ENCODE measurements at places on chromosomes 4 and X. TPM values are rescaled to one million over a fixed set of nuclear protein-coding genes. Genes with fewer than 3 reads are reported as not detected.

GRCh38 chr4:11455201-11455835, 26.6 kb upstream of the HS3ST1 start:
- DNase-seq, result no peak

- DNase-seq, result no peak
These were observed at the start of gene NR0B1 for GRCh38 chrX:30309139-30309571. Gene NR0B1, minus strand, starts transcription at chrX:30309390. Its CDS starts 27 bp downstream, at chrX:30309363.

DNA sequence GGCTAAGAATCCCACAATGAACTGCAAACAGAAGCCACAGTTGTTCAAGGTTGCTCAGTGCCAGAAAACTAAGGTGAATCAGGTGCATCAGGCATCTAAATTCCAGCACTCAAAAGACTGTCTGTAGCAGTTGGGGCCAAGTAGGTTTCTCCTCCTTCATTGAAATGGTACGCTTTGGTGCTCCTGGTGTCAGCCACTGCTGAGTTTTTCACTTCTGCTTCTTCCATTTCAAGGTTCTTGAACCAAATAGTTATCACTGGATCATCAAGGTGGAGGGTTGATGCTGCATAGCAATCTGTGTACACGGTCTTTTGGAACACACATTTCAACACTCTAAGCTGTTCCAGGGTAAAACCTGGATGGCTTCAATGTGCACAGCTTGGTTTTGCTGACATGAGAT, 74.4 kb downstream of the TMA16 start:
- DNase-seq, result no peak

DNA sequence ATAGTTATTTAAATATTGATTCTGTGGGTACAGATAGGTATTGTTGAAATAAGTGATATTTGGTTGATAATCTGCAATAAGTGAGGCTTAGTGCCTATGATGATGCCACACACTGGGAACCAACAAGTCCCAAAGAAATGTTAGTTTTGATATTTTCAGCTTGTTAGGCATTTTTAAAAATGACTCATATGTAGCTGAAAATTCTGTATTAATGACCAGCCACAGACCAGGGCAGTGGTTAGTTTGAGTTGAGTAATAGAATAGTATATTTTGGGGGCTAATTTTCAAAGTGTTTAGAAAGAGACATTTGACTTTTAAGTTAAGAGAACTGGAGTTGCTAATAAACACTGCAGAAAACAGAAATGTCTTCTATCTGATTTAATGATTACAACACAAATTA, 9.4 kb downstream of the INTU start:
- no peak for DNase-seq

DNA sequence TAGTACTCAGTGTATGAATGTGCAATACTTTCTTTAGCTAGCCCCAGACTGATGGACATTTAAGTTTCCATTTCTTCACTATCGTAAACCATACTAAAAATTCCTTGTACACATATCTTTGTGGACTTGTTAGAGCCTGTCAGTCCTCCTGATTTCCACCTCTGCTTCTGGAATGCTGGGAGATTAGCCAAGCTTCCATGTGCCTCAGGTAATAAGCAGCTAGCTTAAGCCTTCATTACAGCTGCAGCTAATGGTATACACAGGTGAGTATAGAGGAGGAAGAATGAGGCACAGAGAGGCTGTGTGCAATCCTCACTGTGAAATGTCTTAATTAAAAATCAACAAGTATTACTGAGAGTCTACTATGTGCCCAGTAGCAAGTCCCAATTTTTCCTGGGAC, 9.8 kb downstream of the SMIM9 start:
- DNase-seq, result no peak

GRCh38 chrX:37627602-37628001, 56.1 kb downstream of the LANCL3 start:
- no peak for DNase-seq

GRCh38 chr4:6692806-6693205, 872 bp upstream of the S100P start:
- no peak for DNase-seq

GRCh38 chr4:1683261-1683735, 815 bp downstream of the FAM53A start:
- DNase-seq, result no peak

DNA sequence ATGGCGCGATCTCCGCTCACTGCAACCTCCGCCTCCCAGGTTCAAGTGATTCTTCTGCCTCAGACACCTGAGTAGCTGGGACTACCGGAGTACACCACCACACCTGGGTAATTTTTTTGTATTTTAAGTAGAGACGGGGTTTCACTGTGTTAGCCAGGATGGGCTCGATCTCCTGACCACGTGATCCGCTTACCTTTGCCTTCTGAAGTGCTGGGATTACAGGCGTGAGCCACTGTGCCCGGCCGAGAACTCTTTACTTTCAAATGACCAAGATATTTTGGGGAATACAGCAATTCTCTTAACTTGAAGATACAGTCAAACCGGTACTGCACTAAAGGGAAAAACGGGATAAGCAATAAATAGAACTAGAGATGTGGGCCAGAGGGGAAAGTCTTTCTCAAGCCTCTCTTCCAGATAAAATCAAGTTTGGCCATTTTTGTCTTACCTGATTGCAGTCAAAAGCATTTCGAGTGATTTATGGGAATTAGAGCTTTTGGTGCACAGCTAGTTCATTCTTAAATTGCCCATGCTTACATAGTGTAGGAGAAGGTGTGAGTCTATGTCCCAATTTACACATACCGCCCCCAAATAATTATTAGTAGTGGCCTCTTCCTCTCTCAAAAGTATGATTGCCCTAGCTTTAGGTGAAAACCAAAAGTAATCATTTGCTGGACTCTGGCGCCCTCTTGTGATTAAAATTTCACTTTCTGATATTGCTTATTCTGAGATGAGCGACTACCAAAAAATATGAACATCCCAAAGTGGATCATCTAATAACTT, 53.2 kb upstream of the ABCG2 start:
- no peak for DNase-seq

GRCh38 chr4:161285461-161285860, 878.3 kb downstream of the FSTL5 start:
- no peak for DNase-seq

DNA sequence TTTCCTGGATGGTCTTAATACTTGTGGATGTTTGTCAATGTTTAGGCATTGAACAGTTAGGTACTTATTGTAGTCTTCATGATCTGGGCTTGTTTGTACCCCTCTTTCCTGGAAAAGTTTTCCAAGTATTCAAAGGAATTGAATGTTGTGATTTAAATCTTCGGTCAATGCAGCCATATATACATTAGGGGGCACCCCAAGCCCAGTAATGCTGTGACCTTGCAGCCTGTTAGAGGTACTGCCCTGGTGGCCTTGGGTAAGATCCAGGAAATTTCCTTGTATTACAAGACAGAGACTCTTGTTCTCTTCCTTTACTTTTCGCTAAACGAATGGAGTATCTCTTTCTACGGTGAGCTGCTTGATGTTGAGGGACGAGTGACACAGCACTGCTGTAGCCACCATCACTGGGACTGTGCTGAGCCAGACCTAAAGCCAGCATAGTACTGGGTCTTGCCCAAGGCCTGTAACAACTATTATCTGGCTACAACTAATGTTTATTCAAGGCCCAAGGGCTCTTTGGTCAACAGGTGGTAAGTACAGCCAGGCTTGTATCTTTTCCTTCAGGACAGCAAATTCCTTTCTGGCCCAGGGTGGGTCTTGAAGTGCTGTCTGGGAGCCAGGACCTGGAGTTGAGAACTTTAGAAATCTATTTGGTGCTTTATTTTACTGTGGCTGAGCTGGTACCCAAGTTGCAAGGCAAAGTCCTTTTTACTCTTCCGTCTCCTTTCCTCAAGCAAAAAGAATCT, 118.3 kb upstream of the ATOH1 start:
- no peak for DNase-seq

GRCh38 chrX:10795721-10796120, 175.3 kb upstream of the MID1 start:
- no peak for DNase-seq

GRCh38 chr4:67721770-67722597, 21.0 kb upstream of the UBA6 start:
- DNase-seq, result no peak

GRCh38 chr4:123096038-123096437, 173.6 kb upstream of the NUDT6 start:
- DNase-seq, result no peak

DNA sequence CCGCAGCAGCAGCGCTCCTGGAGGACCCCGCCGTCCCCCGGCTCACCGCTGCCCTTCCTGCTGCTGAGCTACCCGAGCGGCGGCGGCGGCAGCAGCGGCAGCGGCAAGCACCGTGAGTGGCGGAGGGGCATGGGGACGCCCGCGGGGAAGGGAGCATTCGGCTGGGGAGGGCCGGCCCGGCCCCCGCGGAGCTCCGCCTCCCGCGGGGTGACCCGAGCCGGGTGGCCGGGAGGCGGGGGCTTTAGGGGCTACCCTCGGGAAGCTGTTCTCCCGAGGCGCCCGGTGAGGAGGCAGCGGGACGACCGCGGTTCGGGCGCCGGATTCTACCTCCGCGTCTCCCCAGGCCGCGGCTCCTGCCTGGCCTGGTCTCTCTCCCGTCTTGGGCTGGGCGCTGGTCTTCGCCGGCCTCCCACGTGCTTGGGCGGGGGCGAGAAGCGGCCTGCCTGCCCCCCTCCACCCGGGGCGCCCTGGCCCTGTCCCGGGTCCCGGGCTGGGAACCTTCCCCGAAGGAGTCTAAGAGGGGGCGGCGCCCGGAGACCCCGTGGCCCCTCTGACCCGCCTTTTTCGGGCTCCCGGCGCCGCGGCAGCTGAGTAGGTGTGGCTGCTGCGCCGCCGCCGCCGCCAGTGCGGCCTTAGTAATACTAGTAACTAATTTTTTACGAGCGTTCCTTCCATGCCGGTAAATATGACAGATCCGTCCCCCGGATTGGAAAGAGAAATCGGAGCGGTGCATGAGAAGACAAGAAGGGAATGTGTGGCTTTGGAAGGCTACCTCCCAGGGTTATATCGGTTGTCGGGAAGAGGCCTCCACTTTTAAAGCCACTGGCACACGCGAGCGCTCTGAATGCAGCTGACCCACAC, 16.4 kb upstream of the RUFY3 start:
- peak; percentile 85 for DNase-seq

- DNase-seq, result peak; percentile 42
These were observed 1.9 kb upstream of the DUSP9 start for GRCh38 chrX:153645151-153645550.

GRCh38 chr4:148141501-148141900, 300.7 kb downstream of the NR3C2 start:
- no peak for DNase-seq

GRCh38 chr4:139131209-139131870, 45.7 kb downstream of the ELF2 start:
- DNase-seq, result no peak

DNA sequence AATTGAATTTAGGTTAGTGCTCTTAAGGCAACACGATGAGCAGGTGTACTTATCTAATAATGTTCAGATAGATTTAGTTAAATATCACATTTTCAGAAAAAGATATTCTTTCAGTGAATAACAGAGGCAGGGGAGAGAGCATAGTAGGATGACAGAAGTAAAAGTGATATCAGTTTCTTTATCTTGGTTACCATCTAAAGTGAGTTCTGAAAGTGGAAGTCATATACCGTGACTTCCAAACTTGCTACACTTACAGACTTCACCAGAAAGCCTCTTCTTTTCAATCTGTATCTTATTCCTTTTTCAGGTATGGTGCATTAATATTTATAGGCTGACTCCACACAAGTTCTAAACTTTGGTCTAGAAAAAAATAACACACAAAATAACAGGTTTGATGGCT, 124.9 kb downstream of the POU4F2 start:
- no peak for DNase-seq

DNA sequence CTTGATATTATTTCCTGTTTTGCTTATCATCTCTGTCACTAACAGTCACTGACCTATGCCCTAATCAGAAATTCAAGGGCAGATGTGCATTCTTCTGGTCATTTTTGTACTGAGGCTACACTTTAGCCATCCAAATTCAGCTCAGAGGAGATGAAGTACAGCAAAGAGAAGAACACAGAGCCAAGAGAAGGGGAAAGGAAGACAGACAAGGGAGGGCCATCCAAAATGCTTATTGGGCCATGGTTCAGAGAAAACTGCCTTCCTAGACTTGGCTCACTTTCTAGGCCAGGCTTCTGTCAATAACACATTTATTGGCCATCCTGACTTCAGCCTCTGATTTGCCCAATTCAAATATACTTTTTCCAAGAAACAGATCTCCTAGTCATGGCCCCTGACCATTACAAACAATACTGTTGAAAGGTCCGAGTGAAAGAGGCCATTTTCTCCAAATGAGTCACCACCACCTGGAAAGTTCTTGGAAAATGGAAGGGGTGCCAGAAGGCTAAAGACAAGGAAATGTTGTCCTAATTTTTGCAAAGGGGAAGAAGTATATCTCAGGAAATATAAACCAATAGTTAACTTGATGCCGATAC, 56.4 kb downstream of the DCX start:
- no peak for DNase-seq

DNA sequence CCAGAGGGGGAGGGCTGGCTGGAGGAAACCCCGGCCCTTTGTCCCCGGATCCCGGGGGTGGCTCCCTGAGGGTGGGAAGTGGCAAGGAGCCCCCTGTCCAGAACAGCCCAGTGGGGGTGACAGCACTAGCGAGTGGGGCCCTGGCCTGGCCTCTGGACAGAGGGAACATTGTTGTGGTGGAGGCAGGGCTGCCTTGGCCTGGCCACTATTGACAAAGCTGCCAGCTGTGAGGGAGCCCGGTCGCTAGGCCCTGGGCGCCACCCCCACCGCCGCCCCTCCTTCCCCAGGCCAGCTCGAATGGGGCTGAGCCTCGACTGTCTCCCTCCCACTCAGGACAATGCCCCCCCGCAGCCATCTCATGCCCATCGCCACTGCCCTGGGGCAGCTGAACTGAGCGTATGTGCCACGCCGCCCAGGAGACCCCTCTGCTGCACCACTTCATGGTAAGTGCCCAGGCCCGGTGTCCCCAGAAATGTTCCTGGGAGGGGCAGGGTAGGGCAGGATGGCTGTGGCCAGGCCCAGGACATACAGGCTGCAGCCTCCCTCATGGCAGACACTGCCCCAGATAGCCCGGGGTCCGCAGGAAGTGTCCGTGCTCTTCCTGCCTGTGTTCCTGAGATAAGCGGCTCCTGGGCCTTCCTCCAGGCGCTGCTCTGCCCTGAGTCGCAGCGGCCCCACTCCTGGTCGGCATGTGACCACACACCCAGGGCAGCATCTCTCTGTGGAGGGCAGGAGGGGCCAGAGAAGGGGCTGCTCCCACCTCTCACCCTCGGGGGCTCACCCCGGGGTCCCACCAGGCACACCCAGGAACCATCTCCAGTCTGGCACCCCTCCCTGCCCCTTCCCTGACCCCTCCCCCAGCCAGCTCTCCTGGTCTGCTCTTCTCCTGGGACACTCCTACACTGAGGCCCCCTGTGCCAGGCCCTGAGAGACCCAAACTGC, 1.4 kb downstream of the PLXNB3 start:
- DNase-seq, result peak; percentile 77

The TEX13D gene
- not detected for total RNA-seq

The DCX gene
- total RNA-seq, result not detected

The C4orf50 gene
- 0.09 TPM for total RNA-seq

The GAGE12J gene
- not detected for total RNA-seq

The PAGE1 gene
- not detected for total RNA-seq

The OSTC gene
- total RNA-seq, result 50.5 TPM

The PHOX2B gene
- not detected for total RNA-seq

The TMEM255A gene
- 16.4 TPM for total RNA-seq

The UGT2B17 gene
- total RNA-seq, result not detected

The GABRG1 gene
- 1.4 TPM for total RNA-seq

The PDS5A gene
- total RNA-seq, result 65.8 TPM

The S100P gene
- 6.3 TPM for total RNA-seq

The CXCL11 gene
- 1.2 TPM for total RNA-seq

The HSD17B13 gene
- total RNA-seq, result 1.4 TPM

The TIGD4 gene
- 1.6 TPM for total RNA-seq

The TRIML2 gene
- not detected for total RNA-seq

The GAGE10 gene
- total RNA-seq, result not detected

The TBC1D1 gene
- total RNA-seq, result 48.0 TPM

The XAGE1A gene
- total RNA-seq, result not detected

The RASGEF1B gene
- 27.0 TPM for total RNA-seq

The SUPT20HL2 gene
- not detected for total RNA-seq
